ENCODE measurements at places on chromosomes 2 and 18.

GRCh38 chr18:1564793-1565192 lies 660.1 kb downstream of the ADCYAP1 start:
- no peak for DNase-seq

DNA sequence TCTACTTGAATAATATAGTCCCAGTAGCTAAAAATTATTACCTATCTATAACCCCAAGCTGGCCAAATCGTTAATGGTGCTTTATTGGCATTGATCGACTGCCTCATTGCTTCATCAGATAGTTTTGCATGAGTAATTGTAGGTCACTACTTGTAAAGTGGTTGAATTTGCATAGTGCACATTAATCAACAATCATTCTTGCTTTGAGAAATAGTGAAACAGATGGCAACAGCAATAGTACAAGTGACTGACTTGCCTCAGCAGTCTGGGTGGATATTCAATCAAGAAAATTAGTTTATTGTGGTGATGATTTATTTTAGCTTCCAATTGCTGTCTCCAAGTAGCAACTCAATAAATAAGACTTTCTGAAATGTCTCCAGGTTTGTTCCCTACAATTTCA lies 117.8 kb upstream of the NRXN1 start:
- no peak for DNase-seq

DNA sequence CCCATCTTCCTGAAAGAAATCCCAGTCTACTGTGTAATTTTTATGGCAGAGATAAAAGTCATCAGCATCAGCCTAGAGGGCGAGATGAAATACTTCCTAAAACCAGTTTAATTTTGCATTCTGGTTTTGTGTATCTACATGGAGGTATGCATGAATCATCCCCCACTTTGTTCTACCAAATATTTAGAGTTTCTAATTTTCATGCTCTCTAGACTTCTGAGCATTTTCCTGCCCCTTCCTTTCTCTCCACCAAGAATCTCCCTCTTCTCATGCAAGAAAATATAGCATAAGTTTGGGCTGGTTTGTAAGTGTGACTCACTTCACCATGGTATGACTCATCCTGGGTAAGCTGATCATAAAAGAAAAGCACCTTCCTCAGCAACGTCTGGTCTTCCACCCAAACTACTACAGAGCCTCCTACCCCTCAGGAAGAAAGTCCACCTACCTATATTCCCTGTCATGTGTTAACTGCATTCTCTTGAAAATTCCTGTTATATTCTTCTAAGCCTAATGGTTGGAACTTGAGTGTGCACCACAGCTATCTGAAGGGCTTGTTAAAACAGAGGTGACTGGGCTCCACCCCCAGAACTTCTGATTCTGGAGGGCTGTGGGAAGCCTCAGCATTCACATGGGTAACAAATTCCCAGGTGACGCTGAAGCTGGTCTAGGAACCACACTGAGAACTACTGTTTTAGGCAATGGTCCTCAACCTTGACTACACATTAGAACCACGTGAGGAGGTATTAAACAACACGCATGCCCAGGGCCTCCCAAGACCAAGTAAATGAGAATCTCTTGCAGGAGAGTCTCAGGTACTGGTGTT lies 37.4 kb upstream of the RAPGEF4 start:
- no peak for DNase-seq

DNA sequence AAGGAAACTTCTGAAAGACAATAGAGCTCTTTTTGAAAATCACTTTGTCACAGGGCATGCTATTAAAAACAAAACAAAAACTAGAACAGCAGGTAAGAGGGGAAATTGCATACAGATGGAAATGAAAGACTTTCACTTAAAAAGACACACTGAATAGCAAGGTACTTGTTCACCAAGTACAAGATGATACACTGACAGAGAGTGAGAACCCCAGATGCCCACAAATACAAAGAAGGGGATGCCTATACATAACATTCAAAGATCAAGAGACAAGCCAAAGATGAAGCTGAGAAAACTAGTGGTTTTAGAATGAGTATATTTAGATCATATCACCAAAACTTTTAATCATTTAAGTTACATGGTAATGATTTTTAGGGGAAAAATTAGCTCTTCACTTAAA lies 60.7 kb downstream of the ASXL2 start:
- DNase-seq = no peak

DNA sequence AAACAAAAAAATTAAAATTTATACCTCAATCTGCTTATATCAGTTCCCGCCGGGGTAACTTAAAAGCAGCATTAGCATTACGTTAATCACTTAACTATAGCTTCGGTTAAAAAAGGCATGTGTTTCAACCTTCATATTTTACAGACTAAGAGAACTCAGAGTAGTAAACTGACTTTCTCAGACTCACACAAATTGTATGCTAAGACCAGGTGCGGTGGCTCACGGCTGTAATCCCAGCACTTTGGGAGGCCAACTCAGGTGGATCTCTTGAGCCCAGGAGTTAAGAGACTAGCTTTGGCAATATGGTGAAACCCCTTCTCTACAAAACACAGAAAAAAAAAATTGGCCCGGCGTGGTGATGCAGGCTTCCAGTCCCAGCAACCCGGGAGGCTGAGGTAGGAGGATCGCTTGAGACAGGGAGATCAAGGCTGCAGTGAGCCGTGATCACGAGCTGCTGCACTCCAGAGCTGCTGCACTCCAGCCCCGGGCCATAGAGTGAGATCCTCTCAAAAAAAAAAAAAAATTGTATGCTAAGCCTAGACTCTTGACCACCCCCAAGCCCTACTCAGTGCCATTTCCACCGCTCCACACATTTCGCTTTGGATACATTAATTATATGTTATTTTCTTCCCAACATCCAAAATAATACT lies 2.4 kb downstream of the HNRNPLL start:
- peak; percentile 72 for DNase-seq

DNA sequence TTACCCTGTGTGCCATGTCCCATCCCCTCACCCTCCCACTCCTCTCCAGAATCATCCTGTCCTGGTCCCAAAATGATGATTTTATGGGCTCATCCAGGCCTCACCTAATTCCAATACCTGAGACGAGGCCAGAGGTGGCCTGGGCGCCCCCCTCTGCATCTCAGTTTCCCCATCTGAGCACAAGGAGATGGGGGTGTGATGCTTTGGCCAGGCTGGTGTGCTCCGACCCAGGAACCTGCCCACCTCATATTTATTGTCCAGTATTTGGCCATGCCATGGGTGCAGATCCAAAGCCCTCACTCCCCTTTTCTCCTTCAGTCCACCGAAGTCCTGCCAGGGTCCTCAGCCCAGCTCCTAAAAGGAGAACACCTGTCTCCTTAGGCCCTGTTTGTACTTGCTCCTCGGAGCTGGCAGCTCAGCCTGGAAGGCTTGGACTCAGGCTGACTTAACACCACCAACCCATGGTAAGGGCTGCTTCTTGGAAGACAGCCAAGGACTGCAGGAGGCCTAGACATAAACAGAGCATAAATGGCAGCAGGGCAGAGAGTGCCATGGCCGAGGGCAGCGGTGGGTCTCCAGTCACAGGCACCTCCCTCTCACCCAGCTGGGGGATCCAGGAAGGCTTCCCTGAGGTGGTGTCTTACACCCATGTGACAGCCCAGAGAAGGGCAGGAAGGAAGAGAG lies 3.6 kb downstream of the TEX51 start:
- DNase-seq = peak; percentile 48

GRCh38 chr2:239113171-239113570 lies 265.3 kb downstream of the TWIST2 start:
- DNase-seq = no peak

- no peak for DNase-seq
Measured at GRCh38 chr18:5982332-5982731, 87.0 kb upstream of the TMEM200C start.

GRCh38 chr2:30503007-30503694 lies 56.1 kb downstream of the LCLAT1 start:
- DNase-seq = no peak

DNA sequence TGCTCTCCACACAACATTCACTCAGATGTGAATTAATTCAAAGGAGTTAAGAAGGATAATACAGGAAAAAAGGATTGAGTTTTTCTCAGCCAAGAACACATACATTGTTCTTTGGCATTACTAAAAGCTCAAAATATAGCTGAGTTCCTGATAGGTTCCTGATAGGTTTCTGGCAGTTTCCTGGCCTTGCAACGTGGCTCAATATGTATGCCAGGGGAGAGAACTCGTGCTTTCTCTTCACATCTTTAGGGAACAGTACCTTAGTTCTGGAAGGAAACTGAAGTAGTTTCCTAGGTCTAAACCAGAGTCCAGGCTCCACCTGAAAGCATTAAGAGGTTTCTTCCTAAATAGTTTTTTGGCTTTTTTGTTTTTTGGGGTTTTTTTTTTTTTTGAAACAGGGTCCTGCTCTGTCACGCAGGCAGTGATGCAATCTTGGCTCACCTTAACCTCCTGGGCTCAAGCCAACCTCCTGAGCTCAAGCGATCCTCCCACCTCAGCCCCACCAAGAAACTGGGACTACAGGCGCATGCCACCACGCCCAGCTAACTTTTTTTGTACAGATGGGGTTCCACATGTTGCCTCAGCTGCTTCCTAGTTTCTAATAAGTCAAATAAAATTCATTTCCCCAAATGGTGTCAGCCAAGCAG lies 42.8 kb downstream of the ESCO1 start:
- no peak for DNase-seq

DNA sequence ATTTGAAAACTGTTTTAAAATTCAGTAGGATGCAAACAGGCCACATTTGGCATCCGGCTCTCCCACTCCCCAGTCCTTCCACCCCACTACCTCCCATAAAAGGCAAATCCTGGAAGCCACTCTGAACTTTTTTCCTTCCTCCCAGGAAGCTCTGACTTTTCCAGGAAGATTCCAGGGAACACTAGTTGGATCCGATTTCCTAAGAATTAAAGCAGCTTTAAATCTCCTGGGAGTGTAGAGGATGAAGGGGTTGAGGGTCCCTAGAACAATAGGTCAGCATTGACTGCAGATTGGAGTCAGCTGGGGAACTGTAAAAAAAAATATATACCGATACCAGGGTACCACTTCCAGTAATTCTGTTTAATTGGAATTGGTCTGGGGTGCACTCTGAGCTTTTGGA lies 76.9 kb downstream of the CRIM1 start:
- DNase-seq = no peak

DNA sequence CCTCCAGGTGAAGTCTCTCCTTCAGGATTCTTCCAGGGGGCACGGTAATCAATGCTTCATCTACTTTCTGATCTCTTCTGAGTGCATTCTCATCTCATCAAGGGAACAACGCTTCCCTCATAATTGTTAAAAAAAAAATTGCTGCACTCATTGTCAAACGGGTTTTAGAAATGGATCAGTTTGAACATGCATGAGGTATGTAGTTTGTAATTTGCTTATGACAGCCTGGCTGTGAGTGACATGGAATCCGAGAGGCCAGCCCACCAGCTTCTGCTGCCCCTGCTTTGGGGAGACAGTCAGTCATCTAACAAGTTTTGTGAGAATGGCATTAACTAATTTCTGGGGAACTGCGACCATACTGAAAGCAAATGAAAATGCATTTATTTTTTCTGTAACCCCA lies 791.9 kb upstream of the SOX11 start:
- no peak for DNase-seq

GRCh38 chr2:117537032-117537431 lies 277.5 kb upstream of the DDX18 start:
- DNase-seq = no peak

- DNase-seq = no peak
Measured at GRCh38 chr18:40469851-40470250, 1485.2 kb upstream of the PIK3C3 start.
